Right cardiac atrium (tissue), 5 donors: ENCODE measurements at places on chromosomes 1 and 21. TPM values are rescaled to one million over a fixed set of nuclear protein-coding genes. Genes with fewer than 3 reads are reported as not detected.

GJB3 gene
- polyA plus RNA-seq: not detected

CLCA4 gene
- 0.07 TPM for polyA plus RNA-seq

KRTAP22-2 gene
- not detected for polyA plus RNA-seq

CCDC185 gene
- polyA plus RNA-seq: 0.34 TPM

EFNA3 gene
- polyA plus RNA-seq: 1.1 TPM

KCNA3 gene
- polyA plus RNA-seq: 0.20 TPM

SARS1 gene
- 84.5 TPM for polyA plus RNA-seq

ANKRD35 gene
- 1.4 TPM for polyA plus RNA-seq

PLA2G2A gene
- polyA plus RNA-seq: 1,085 TPM

DPM3 gene
- polyA plus RNA-seq: 186 TPM

GPATCH4 gene
- polyA plus RNA-seq: 14.7 TPM

MARCKSL1 gene
- 30.6 TPM for polyA plus RNA-seq

HSPB7 gene
- polyA plus RNA-seq: 3,985 TPM

BTBD19 gene
- polyA plus RNA-seq: 6.4 TPM

YIPF1 gene
- polyA plus RNA-seq: 13.4 TPM

AMIGO1 gene
- polyA plus RNA-seq: 5.3 TPM

NBPF4 gene
- not detected for polyA plus RNA-seq

OR2T11 gene
- polyA plus RNA-seq: not detected

THEM5 gene
- 0.11 TPM for polyA plus RNA-seq

NHLH1 gene
- 0.05 TPM for polyA plus RNA-seq

OLFM3 gene
- polyA plus RNA-seq: not detected

FHAD1 gene
- 0.25 TPM for polyA plus RNA-seq

CD2 gene
- 0.59 TPM for polyA plus RNA-seq

BRDT gene
- not detected for polyA plus RNA-seq

ILDR2 gene
- polyA plus RNA-seq: 0.95 TPM

HSD11B1 gene
- 1.5 TPM for polyA plus RNA-seq

DYRK1A gene
- polyA plus RNA-seq: 28.4 TPM
